ENCODE measurements at places on chromosomes 5 and 9.

DNA sequence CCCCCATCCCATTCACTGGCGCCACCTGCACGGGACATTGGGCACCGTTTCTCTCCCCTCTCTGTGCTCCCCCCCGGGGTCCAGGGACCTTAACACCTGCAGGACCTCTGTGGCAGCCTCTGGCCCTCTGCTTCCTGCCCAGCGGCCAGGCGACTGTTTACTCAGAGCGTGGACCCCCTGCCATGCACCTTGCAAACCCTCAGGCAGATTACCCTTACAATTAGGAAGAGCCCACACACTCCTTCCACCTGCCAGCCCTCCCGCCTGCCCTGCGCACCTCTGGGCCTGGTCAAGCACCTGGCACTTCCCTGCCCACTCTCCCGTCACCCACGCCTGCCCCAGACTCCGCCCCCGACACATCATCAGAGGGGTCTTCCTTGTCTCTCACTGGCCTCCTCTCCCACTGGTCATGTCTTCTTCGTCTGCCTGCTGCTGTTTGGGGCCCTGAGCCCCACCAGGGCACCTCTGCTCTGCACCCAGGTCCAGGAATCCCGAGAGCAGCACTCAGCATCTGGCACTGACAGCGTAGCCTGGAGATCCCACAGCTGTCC lies 281.3 kb upstream of the IRX4 start:
- DNase-seq = no peak

GRCh38 chr9:137320555-137321384 lies 18.7 kb upstream of the NRARP start:
- DNase-seq = no peak

- DNase-seq = no peak
Measured at GRCh38 chr9:76417394-76417793, 23.2 kb upstream of the RFK start.

GRCh38 chr5:63825984-63826383 lies 136.3 kb downstream of the HTR1A start:
- no peak for DNase-seq

- no peak for DNase-seq
Measured at GRCh38 chr9:91060520-91061343, 259.1 kb downstream of the SYK start.

DNA sequence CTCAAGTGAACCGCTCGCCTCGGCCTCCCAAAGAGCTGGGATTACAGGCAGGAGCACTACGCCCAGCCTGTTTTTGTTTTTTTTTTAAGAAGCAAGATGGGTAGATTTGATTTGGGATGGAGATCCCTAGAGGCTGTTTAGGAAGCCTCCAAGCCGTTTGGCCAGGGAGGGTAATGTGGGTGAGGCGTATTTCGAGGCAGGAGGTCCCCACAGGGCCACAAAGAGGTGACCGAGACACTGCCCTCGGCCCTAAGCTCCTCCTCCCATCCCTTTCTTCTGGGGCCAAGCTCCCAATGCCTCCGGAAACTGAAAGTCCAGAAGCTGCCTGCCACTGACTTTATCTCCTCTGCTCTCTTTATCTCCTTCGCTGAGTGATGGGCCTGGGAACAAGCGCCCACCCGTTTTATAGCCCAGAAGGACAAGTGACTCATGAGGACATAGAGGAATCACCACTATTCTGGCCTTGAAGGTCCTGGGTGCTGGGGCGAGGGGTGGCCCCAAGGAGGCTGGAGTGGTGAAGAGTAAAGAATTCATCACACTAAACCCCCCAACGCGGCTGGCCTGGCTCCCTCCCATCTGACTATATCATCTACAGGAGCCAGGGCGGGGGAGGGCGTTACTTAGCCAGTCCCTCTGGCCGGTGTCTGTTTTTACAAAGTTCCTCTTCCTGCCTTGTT lies 2.0 kb upstream of the RALGDS start:
- no peak for DNase-seq

- DNase-seq = no peak
Measured at GRCh38 chr5:54860321-54860720, 125.1 kb downstream of the ESM1 start.

- no peak for DNase-seq
Measured at GRCh38 chr5:73828465-73828864, 202.5 kb downstream of the ARHGEF28 start.

DNA sequence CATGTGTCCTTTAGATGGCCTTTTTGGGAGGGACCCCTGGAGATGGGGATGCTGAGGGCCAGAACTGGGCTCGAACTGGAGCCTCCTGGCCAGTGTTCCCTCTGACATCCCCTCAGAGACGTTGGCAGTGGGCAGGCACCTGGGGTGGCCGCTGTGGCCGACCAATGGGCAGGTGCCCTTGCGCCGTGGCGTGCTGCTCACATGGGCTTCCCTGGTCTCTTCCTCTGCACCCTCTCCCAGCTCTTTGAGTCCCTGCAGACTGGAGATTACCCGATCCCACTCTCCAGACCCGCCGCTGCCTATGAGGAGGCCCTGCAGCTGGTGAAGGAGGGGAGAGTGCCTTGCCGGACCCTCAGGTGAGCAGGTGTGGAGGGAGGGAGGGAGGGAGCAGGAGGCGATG lies 19.9 kb upstream of the DOLPP1 start:
- no peak for DNase-seq

DNA sequence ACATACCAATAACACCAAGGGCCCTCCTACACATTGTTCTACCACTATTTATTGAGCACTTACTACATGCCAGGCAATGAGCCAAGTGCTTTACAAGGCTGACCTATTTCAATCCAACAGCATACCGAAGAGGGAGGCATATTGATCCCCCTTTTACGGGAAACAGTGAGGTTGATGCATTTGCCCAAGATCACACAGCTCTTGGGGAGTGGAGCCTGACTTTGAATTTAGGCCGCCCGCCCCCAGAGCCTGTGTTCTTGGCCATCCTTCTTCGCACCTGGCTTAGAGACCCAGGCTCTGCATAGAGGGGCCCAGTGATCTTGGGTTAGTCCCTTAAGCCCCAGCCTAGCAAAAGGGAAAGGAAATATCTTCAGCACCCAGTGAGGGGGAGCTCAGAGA lies 158.1 kb upstream of the IER5L start:
- no peak for DNase-seq

DNA sequence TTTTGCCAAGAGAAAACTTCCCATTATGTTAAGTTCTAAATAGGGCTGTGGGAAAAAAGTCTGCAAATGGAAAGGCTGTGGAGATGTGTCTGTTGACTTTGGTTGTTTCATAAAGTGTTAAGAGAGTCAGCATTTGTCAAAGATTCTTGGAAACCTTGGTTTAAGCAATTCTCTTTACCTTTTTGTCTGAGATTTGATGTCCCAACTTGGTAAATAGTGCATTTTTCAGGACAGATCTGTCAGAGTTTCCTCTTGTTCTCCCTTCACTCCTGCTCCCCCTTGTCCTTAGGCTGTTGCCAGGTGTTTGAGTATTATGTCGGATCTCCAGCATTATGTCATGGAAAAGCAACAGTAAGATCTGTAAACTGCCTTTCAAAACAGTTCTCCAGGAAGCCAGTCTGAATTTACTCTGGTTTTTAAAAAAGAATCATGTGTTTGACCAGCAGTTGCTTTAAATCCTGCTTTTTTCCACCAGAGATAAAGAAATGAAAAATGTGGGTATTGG lies 79.1 kb upstream of the ADAMTSL1 start:
- DNase-seq = no peak

- no peak for DNase-seq
Measured at GRCh38 chr9:17589771-17590170, 10.9 kb downstream of the SH3GL2 start.
